BE2C (cell line): ENCODE measurements at places on chromosomes 2 and 18.
A peak's percentile ranks its signal among the peaks of the same experiment; 100 is the strongest.

DNA sequence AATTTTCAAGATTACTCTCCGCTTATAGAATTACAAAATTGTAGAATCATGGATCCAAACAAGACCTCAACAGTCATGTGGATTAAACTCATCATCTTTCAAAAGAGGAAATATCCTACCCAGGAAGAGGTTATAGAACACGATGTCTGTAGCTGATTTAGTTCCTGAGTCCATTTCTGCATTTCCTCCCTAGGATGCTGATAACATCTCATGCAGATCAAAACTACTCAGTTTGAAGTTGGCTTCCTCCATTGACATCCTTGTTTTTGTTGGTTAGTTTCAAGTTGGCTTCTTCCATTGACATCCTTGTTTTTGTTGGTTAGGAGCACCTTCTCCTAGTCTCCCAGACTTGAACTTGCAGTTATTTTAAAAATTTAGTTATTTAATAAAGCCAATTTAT lies 147.5 kb downstream of the PARD3B start:
- DNase-seq, result no peak

GRCh38 chr2:80546766-80547165 lies 242.2 kb upstream of the LRRTM1 start:
- DNase-seq, result no peak

DNA sequence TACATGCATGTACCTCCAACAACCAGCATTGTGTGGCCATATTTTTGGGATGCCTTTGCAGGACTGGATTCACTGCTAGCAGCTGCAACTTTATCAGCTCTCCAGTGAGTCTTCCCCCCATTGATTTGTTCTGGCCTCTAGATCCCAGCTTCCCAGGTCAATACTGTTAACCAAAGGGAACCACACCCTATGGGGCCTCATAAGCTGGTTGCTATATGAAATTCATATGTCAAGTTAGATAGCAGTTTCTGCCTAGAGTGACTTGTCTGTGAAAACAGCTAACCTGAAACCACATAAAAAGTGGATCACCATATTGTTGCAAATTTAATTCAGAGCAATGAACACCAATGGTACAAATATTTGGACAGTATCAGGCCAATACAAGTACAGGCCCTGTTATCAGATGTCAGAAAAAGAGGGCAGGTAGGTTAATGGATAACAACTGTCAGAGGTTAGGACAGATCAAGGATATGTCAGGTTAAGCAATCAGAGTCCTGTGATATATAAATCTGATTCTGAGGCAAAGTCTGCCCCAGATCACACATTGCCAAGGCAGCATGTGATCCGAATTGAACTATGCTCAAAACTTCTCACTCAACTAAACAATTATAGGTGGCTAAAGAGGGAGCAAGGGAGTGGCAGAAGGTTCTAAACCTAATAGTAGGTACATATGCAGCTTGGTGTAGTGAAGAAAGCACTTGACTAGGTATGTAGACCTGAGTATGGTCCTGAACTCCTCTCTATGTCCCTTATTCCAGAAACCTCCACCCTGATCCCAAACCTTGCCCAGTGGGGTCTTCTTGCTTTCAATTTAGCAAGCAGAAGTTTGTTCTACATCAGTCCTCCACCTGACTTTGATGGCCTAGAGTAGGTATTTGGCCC lies 310.2 kb upstream of the STON1 start:
- no peak for DNase-seq

DNA sequence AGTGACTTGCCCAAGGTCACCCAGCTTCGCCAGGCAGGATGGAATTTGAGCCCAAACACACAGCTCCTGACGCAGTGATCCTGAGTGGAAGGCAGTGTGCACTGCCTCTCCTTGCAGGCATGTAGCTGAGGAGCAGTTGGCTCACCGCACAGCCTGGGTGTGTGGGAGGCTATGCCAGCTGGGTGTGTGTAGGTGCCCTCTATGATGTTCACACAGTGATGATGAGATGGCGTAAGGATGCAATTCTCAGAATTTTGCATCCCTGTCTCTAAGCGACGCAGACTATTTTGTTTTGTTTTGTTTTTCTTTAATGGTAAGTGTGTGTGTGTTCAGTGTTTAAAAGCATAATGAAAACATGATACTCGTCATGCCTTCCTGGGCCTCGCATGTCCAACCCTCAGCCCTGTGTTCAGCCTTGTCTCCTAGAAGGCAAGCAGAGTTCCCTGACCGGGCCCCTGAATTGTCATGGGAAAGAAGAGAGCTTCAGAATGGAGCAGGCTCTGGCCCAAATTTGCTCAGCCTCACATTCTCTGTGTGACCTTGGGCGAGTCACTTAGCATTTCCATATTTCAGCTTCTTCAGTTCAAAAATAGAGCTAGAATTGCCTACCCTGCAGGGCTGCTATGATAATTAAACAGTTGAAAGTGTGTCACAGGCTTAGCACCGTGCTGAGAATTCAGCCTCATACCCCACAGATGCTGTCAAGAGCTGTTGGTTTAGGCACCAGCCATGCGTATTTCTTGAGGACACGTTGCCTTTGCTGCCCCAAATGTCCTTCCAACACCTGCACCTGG lies 603.6 kb upstream of the RAB6C start:
- DNase-seq, result no peak

GRCh38 chr2:98026927-98027522 lies 31.3 kb upstream of the TMEM131 start:
- no peak for DNase-seq

DNA sequence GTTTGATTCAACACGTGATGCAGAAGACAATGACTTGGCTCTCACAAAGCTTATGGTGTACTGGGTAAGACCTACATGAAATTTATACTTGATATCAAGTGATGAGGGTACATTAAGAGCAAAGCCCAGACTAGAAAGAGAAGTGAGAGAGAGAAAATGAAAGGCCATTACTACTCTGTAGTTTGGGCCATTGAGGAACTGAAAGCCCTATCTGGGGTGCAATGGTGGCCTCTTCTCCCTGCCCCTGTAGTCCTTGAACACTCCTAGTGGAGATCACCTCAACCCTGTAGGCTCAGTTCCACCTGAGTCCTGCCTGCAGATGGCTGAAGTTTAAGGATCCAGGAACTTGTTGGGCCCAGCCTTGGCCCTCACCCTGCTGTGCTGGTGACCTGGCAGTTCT lies 569.8 kb upstream of the MEX3C start:
- DNase-seq, result no peak

- DNase-seq, result no peak
Observed at GRCh38 chr2:6353669-6354068, 512.0 kb downstream of the CMPK2 start.

DNA sequence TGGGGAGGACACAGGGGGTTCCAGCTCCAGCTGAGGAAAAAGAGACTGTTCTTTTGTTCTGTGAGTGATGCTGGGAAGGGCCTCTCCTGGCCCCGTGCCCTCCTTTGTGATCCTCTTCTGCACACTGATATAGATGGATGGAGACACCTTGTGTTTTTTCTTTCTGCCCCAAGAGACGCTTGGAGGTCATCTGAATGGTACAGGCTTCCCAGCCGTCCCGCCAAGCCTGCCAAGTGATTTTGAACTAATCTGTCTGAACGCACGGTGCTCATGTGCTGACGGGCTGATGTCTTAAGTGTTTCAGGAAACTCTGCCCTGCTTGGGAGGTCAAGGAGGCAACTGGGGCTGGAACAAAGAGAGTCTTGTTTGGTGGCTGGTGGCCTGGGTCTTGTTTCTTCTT lies 57.5 kb downstream of the KIF5C start:
- no peak for DNase-seq

GRCh38 chr2:142769761-142770160 lies 107.7 kb upstream of the KYNU start:
- DNase-seq, result no peak

- no peak for DNase-seq
Observed at GRCh38 chr2:207937823-207938222, 87.5 kb downstream of the PLEKHM3 start.

- DNase-seq, result no peak
Observed at GRCh38 chr2:16485251-16485650, 180.4 kb downstream of the CYRIA start.

DNA sequence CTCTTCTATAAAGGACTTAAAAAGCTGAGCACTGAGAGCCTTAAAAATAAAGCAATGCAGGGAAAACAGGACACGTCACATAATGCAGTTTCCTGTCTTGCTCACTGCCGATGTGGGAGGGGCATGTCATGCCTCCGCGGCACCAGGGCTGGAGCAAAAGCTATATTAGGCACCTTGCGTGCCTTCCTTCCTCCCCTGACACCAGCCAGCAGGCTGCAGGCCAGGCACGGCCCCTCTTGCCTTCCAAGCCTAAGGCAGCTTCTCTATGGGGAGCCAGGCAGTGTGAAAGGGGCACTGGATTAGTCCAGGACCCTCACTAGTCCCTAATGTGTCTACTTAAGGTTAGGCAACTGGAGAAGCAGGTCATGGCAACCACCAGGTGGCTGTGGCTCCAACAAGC lies 26.3 kb downstream of the MRPL35 start:
- no peak for DNase-seq

DNA sequence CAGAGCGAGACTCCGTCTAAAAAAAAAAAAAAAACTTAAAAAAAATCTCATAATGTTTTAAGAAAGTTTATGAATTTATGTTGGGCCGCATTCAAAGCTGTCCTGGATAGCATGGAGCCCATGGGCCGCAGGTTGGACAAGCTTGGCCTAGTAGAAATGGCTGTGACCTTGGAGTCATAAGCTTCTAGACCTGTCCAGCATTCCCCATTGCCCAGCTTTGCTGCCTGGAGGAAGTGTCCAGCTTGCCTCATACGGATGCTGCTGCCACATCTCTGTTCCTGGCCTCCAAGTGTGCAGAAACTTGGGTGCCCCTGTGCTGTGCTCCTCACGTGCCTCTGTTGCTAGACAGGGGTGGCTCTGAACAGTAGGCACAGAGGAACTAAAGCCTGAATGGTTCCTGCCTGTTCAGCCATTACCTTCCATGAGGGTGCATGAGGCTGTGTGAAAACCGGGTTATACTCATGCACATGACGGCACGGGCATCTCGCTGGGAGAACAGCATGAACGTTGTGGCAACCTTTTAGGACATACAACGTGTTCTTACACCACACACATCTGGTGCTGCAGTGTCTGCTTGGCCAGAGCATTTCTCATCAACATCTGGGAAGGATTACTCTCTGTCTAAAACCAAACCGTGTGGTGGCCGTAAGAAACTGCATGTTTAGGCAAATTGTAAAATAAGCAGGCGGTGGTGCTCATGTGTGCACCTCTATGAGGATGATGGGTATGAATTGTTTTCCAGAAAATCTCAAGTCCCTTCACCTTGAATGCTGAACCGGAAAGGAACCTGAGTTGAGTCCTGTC lies 38.2 kb downstream of the FHOD3 start:
- no peak for DNase-seq

DNA sequence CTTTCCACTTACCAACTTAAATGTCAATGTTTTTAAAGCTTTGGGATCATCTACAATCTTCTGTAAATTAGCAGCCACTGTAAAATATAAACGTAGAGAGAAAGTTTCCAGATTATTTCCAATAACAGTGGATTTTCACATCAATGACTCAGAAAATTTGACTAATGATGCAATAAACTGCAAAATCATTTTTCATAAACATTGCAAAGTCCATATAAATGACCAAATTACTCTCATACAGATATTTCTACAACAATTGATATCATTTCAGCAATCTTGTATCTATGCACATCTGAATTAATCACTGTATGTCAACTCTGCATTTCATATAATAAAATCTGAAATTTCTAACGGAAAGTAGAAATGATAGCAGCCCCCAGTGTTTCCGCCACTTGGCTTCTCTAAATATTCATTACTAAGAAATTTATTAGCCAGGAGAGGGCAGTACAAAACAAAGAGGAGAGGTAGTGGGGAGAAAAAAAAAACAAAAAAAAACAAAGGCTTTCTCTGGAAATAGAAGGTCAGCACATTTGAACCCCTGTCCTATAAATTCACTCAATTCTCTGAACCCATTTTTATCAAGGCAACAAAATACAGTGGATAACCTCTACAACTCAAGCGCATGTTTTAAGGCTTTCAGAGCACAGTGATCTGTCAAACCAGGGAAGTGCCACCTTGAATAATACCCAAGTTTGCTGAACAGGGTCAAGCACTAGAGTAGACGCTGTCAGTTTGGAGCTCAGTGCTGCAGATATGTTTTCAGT lies 282.6 kb downstream of the STK39 start:
- DNase-seq, result no peak

DNA sequence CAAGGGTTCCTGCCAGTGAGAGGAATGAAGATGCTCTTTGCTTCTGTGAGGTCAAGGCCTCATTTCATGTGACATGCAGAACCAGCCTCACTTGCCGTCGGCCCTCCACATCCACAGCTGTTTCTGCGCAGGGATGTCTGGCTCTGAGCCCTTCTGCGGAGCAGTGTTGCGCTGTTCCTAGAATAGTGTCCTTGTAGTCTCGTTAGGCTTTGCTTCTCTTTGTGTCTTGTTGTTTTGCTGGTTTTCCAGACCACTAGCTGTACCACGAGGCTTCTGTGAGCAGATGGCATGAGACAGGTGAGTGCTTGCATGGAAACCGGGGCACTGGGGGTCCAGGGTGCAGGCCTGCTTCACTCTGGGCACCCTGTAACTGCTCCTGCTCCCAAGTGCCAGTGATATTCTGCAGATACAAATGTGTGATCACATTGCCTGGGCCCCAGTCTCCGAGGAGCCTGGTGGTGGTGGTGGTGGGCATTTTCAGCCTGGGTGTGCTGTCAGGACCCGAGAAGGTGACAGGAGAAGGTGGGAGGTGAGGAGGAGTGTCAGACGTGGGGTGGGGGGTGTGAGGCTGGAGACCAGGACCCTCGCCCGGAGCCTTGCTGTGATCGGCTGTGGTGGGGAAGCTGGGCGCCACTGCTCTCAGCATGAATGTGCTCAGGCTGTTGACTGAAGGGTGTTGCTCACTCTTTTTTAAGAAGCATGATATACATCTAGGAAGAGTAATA lies 34.3 kb downstream of the LDLRAD4 start:
- no peak for DNase-seq

- no peak for DNase-seq
Observed at GRCh38 chr2:44136252-44136651, 32.4 kb upstream of the PPM1B start.

GRCh38 chr18:45359275-45360009 lies 255.8 kb upstream of the SLC14A2 start:
- DNase-seq, result peak; percentile 6

DNA sequence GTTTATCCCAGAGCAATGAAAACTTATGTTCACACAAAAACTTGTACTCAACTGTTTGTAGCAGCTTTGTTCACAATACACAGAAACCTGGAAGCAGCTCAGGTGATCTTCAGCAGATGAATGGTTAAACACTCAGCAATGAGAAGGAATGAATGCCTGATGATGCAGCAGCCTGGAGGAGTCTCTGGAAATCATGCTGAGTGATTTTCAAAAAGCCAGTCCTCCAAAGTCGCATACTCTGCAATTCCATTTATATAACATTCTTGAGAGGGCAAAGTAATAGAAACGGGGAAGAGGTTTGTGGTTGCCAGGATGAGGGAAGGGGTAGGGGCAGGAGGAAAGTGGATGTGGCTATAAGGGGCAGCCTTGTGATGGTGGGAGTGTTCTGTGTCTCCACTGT lies 108.1 kb downstream of the CTIF start:
- DNase-seq, result no peak
